ENCODE measurements at places on chromosomes 1 and 21. TPM values are rescaled to one million over a fixed set of nuclear protein-coding genes. Genes with fewer than 3 reads are reported as not detected.

Gene CCDC30
- total RNA-seq: 2.1 TPM

- DNase-seq: no peak
- peaks cover 44% of the 10 kb centered on the region for H3K36me3 ChIP-seq
- no peak overlapping the region for H3K4me3 ChIP-seq
- H3K27me3 ChIP-seq: no peaks in the 10 kb centered on the region
- peak overlapping the region; percentile 39 for H3K27ac ChIP-seq
- H3K4me1 ChIP-seq: peaks cover 16% of the 10 kb centered on the region
Measured at GRCh38 chr1:12083766-12084165, 20.7 kb downstream of the TNFRSF8 start.

DNA sequence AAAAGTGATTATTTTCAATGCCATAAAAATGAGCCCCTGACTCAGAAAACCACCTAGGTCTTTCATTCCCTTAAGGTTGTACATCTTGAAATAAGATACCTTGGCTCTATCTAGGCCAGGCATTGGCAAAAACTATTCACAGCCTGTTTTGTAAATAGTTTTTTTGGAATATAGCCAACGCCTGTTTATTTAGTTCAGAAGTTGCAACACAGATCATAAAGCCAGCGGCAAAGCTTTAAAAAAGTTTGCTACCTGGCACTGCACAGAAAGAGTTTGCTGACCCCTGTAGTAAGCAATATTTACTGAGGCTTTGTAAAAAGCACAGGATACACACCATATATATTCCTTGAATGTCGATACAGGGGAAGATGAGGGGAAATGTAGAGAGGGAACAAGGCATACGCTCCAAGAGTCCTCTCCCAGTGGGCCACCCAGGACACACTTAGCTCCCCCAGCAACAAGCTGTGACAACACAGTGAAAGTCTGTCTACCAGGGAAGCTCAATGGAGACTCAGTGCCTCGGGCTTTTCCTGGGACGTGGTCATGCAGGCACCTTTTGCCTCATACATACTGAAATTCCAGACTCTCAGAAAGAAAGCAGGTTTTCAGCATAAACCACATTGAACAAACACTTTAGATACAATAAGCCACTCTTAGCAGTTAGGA is 20.5 kb downstream of the TARBP1 start:
- H3K4me1 ChIP-seq: no peaks in the 10 kb centered on the region
- peaks cover 15% of the 10 kb centered on the region for H3K36me3 ChIP-seq

DNA sequence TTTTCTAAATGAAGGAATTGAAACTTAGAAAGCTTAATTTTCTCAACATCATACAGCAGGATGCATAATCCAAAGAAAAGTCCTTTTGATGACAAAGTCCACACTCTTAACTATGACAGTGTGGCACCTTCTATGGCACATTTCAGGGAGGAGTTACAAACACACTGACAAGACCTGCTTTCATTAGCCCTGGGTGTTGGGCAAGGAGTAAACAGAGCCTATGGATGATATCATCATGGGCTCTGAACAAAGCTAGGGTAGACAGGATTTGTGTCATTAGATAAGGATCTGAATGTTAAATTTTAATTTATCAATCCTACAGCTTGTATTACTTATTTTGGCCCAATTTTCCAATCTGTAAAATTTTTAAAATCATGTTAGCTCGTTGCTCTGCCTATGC is 62.6 kb upstream of the DENND1B start:
- no peak overlapping the region for H3K4me3 ChIP-seq
- H3K27me3 ChIP-seq: no peaks in the 10 kb centered on the region
- DNase-seq: no peak
- no peaks in the 10 kb centered on the region for H3K36me3 ChIP-seq
- peaks cover 11% of the 10 kb centered on the region for H3K4me1 ChIP-seq
- no peak overlapping the region for H3K27ac ChIP-seq

DNA sequence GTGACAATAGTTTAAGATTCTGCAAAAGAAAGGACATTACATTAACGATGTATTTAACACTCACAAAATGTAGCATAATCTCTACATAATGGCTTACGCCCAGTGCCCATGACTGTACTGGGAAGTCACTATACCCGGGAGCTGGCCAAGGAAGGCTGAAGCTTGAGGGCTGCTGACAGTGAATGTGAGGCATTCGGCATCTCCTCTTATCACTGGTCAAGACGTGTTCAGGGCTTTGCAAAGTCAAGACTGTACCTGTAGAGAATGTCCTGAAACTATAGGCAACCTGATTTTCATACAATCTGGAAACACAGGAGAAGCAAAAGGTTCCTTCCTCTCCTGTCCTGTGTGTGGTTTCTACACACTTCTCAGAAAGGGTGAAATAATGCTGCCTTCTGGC is 12.7 kb upstream of the IFNGR2 start:
- H3K4me3 ChIP-seq: no peak overlapping the region
- no peaks in the 10 kb centered on the region for H3K36me3 ChIP-seq
- H3K27ac ChIP-seq: no peak overlapping the region
- peaks cover 7% of the 10 kb centered on the region for H3K4me1 ChIP-seq

Gene BRDT
- total RNA-seq: 0.13 TPM

Gene TCHHL1
- not detected for total RNA-seq

DNA sequence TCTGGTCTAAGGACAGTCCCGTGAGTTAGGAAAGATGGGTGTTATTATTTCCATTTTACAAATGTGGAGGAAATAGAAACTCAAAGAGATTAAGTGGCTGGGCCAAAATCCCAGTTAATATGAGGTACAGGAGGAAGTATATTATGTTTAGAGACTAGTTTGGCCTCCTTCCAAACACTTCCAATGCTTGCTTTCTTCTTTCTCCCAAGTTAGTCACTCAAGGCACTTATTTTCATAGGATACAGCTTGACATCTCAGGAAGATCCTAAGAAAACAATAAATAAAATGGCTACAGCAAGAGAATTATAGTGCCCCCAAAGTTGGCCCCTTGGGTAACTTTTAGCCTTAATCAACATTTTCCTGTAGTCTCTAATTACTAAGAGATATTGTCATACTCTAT is 47.5 kb upstream of the IPO9 start:
- H3K4me1 ChIP-seq: no peaks in the 10 kb centered on the region
- H3K36me3 ChIP-seq: peaks cover 60% of the 10 kb centered on the region
- no peak overlapping the region for H3K4me3 ChIP-seq
- no peaks in the 10 kb centered on the region for H3K27me3 ChIP-seq

Gene OR2T35
- total RNA-seq: not detected
